ENCODE measurements at places on chromosomes 2 and 18.

- no peak for DNase-seq
Observed at GRCh38 chr2:145601361-145601925, 1081.5 kb upstream of the ZEB2 start.

DNA sequence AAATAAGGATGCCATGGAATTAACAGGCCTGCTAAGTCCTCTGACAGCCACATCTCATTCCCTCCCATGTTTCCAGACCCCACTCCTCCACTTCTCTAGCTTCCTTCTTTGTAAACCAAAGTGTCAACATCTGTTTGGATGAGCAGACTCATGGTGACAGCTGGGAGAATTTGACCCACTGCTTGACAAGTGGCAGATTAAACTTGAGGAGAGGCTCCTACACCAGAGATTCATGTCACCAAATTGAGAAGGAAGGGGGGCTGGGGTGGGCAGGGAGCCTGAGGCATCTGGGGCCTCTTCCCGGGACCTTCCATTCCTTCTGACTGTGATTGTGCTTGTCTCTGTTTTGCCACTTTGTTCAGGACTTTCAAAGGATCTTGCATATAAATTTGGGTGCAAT lies 41.0 kb upstream of the IGFBP5 start:
- DNase-seq, result no peak

GRCh38 chr2:239865059-239865639 lies 160.0 kb downstream of the NDUFA10 start:
- no peak for DNase-seq

GRCh38 chr2:229572507-229573271 lies 141.7 kb downstream of the DNER start:
- no peak for DNase-seq

DNA sequence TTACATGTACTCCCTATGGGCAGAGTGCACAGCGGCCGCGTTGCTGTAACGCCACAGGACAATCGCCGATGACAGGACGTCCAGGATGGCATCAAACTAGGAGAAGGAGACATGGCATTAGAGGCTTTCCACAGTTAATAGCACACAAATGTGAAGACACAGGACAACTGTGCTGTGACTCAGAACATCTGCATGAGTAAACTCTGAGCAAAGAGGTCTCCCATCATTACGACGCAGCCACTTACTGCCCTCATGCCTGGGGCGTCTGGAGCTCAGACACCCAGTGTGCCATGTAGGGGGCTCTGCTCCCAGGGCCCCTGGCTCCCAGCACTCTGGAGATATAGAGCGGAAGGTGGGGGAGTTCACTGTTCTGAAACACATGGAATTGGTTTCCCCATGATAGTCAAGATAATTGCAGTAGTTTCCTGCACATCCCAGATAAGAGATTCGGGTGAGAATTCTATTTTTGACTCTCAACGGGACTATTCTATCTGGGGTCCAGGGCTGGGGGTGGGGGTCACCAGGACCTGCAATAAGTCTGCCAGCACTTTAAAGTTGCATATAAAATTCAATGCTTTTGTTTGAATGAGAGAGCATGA lies 168.1 kb downstream of the TMEM163 start:
- DNase-seq, result no peak

DNA sequence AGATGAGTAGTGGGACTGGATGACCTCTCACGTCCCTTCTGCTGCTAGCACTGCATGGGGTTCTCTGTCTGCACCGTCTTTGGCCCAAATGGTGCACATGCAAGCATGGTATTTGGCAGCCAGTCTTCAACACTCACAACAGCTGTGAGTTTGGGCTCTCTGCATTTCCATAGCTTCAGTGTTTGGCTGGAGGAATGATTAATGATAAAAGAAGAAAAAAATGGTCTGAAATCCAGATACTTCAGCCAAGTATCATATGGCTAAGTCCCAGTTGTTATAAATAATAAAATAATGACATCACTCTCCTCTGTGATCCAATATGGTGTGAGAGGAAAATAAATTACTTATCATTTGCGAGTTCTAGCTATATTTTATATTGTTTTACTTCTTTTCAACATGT lies 173.3 kb downstream of the DCDC2C start:
- no peak for DNase-seq

DNA sequence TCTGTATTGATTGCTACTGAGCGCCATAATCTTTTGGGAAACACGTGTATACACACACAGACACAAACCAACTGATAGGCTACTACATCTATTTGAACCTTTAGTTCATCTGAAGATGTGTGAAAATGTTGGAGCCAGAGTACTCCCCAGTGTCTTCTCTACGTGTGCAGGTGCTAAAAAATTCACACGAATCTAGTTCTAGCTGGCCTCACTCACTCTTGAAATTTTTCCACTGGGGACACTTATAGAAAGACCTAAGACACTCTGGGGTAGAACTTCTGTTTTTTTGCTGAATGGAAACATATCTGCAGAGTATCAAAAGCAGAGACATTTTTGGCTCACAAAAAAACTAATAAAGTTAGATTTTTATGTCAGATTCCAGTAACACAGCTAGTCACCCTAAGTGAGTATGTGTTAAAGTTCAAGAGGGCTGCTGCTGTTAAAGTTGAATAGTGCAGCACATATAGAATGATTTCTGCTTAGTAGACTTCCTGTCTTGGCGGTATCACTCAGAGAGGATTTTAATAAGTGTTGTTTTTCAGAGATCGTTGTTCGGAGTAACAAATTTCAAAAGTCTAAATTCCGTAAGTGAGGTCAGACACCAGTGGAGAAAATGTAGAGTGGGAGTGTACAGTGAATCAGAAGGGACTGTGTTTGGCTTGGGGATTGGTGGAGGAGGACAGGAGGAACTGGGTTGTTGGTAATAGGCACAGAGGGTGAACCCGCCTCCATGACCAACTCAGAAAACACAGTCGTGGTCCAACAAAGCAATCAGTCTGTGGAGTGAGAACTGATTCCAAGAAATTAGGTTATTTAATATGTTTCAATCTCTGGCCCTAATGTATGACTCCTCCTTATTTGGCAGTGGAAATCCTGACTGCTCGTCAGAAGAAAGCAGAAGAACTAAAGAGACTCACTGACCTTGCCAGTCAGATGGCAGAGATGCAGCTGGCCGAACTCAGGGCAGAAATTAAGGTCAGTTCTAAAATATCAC lies 43.1 kb downstream of the KCTD18 start:
- peak; percentile 31 for DNase-seq

DNA sequence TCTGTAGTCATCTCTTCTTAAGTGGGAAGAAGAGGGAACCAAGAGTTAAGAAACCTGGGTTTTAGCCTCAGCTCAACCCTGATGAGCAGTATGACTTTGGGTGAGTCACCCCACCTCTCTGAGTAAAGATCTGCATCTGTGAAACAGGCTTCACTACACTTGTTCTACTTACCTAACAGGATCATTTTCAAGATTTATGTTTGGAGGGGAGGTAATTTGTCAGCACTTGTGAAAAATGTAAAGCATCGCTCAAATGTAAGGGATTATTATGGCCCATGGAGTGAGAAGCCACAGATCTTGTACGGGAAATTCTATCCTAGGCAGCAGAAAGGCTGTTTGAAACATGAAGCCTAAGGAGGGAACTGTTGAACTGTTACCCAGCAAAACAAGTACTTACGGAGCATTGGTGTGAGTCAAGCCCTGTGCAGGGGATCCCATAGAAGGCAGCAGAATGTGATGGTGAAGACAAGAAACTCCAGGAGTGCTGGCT lies 160.6 kb downstream of the PRKCE start:
- no peak for DNase-seq

DNA sequence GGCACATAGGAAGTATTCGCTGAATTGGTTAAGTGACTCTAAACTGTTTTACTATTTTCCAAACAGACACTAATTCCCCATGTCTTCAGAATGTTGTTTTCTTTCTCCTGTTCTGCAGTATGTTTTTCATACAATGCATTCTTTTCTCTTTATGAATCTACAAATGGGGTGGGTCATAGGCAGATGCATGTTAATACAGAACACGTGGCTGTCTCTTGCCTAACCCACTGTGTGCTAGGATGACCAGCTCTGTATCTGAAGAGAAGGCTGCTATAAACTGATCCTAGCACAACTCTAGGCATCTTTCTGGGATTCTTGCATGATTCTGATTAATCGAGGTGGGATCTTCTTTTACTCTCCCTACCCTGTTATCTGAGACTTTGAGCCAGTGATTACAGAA lies 826.0 kb downstream of the PLCL1 start:
- DNase-seq, result no peak
